ENCODE measurements at places on chromosomes 3 and 15. TPM values are rescaled to one million over a fixed set of nuclear protein-coding genes. Genes with fewer than 3 reads are reported as not detected.

DNA sequence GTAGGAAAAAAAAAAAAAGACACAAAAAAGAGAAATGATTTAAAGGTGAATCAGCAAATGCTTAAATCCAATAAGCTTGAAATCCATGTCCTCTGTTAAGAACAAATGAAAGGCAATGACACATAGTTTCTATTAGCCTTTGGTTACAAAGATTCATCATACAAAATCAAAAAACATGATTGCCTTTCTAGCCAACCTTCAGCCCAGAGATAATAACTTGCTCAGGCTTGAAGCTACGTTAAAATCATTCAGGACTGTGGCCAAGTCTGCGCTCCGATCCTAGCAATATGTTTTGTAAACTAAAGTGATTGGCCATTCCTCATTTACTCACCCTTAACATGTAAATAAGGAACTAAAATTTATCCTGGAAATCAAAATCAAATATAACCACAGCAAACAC, 556.7 kb downstream of the FGF12 start:
- H3K27ac ChIP-seq: no peak overlapping the region
- DNase-seq: no peak
- H3K36me3 ChIP-seq: peaks cover 6% of the 10 kb centered on the region
- peaks cover 10% of the 10 kb centered on the region for H3K4me1 ChIP-seq

- H3K27ac ChIP-seq: no peak overlapping the region
- no peaks in the 10 kb centered on the region for H3K27me3 ChIP-seq
Observed at GRCh38 chr3:186757214-186757613, 26.2 kb upstream of the EIF4A2 start.

DNA sequence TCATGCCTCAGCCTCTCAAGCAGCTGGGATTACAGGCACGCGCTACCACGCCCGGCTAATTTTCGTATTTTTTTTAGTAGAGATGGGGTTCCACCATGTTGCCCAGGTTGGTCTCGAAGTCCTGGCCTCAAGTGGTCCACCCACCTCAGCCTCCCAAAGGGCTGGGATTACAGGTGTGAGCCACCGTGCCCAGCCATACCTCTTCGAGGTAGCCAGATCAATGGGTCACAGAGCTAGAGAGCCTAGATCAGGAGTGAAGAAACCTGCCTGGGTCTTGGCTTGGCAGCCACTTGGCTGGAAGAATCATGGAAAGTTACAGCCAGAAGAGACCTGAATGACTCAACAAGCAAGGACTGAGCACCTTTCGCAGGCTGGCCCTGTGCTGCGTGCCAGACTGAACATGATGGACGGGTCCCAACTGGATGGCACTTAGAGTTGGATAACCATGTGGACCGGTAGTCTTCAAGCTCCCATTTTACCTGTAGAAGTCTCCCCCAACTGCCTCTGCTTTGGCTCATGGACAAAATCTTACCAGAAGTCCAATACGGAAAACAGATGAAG, 29.7 kb downstream of the GNB5 start:
- no peaks in the 10 kb centered on the region for H3K4me1 ChIP-seq
- peaks cover 8% of the 10 kb centered on the region for H3K36me3 ChIP-seq
- H3K27ac ChIP-seq: no peak overlapping the region
- no peak overlapping the region for H3K4me3 ChIP-seq

GRCh38 chr3:111667621-111668239, 72.6 kb upstream of the ZBED2 start:
- H3K4me1 ChIP-seq: peaks cover 4% of the 10 kb centered on the region
- no peaks in the 10 kb centered on the region for H3K36me3 ChIP-seq
- no peak overlapping the region for H3K4me3 ChIP-seq
- H3K27me3 ChIP-seq: no peaks in the 10 kb centered on the region

The WDR93 gene
- 0.13 TPM for total RNA-seq
